ENCODE measurements at places on chromosomes 1 and 21.
A peak's percentile ranks its signal among the peaks of the same experiment; 100 is the strongest.

DNA sequence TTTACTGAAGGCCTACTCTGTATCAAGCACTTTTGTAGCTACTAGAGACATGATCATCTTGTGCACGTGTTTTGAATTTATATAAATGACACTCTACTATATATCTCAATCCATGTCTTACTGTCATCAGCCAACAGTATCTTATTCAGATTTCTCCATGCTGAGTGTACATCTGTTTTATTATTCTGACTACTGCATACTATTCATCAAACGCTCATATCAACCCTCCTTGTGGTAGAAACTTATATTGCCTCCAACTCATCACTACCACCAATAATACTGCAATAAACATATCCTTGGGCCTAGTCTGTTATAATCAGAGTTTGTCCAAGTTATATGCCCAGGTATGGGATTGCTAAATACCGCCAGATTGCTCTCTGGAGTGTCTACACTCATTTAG, 81.6 kb upstream of the IRF2BP2 start:
- no peak for DNase-seq

DNA sequence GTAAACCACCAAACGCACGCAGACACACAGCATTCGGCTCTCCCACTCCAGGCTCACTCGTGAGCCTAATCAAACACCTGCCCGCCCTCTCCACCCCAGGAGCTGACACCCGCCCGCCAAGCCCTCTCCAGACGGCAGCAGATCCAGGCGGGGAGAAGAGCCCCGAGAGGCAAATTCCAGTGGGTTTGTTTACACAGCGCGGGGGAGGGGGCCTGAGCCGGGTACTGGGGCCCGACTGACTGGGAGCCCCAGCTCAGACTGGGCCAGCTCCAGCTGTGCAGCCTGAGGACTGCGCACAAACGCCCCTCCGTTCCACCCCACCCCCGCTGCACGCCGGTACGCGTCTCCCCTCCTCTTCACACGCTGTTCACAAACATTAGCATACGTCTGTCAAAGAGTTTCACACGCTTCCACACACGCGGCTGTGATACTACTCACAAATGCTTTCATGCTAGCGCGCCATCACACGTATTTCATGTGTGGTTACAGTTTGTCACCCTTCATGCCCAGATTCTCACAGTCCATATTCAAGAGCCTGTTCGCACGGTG, 1.0 kb upstream of the EFNA1 start:
- DNase-seq = peak; percentile 58

GRCh38 chr1:8133657-8134430, 107.7 kb upstream of the ERRFI1 start:
- DNase-seq = no peak

DNA sequence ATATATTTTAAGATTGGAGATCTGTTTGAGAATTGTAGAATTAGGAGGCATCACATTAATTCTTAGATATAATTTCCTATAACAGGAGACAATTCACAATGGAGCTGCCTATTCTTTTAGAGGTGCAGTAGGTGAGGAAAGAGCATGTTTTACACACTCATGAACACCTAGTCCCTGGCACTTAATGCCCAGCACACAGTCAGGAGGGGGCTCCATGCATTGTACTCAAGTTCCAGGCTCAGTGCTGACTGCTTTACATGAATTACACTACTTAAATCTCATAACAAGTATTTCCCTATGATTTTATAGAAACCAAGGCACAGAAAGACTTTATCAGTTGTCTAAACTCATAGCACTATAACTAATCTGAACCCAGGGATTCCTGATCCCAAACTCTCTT, 360 bp upstream of the GBP3 start:
- DNase-seq = no peak

- DNase-seq = peak; percentile 60
Observed at GRCh38 chr1:156444407-156445001, 56.1 kb downstream of the MEF2D start.

DNA sequence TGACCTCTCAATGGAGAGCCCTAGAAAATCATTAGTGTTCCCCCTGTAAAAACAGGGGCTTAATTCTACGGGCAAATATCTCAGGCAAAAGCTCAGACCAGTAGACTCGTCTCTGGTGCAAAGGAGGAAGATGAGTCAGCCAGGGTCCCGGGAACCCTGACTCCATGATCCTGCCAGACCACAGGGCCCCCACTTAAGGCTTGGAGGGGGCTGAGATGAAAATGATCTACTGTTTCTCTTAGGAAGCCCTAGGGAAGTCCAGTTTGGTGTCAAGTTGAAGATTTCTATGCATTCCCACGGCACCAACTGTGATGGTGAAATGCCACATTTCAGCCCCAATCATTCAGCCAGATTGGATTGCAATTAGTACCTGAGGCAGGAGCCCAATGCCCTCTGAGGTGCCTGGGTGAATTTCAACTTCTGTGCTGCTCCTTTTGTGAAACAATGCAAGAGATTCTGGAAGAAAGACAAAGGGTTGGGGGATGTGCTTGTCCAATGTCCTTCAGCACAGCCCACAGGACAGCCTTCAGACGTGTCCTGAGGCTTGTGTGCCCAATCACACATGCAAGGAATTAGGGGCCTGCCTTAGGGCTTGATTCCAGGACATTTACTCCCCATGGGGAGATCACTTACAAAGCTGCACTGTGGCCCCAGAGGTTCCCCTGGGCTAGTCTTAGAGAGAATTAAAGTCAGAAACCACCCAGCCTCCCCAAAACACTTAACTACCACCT, 18.1 kb downstream of the NAV1 start:
- no peak for DNase-seq

DNA sequence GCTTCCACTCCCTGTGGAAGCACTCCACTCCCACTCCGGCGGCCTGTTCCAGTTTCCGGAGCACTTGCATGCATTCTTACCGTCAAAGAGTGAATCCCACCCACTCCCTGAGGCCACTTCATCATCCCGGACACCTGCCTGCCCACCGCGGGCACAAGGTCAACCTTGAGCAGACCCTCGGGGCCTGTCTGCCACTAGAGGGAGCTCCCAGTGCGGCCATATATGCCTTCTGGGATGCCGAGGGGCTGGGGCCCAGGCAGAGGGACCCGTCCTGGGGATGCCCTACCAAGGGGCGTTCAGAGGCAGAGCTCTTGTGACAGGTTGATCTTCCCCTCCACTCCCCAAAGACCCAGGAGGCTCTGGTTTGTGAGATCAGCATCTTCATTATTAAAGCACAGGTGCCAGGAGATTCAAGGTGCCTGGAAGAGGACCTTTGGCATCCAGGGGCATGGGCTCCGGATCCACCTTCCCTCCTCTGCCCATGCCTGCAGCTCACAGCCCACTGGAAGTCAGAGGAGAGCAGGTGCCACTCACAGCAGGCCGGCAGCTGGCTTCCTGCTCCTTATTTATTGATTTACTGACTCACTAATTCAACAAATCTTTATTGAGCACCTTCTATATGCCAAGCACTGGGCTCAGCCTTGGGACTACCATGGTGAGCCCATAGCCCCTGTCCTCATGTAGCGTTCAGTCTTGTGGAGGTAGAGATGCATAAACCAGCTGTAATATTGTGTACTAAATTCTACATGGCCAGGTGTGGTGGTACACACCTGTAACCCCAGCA, 47.3 kb downstream of the UBIAD1 start:
- peak; percentile 59 for DNase-seq

- peak; percentile 56 for DNase-seq
Observed at GRCh38 chr1:63322944-63323864, 837 bp downstream of the FOXD3 start.

GRCh38 chr1:61135291-61135690, 52.9 kb downstream of the NFIA start:
- no peak for DNase-seq

GRCh38 chr1:201696217-201696761, 132.7 kb upstream of the IPO9 start:
- DNase-seq = no peak

DNA sequence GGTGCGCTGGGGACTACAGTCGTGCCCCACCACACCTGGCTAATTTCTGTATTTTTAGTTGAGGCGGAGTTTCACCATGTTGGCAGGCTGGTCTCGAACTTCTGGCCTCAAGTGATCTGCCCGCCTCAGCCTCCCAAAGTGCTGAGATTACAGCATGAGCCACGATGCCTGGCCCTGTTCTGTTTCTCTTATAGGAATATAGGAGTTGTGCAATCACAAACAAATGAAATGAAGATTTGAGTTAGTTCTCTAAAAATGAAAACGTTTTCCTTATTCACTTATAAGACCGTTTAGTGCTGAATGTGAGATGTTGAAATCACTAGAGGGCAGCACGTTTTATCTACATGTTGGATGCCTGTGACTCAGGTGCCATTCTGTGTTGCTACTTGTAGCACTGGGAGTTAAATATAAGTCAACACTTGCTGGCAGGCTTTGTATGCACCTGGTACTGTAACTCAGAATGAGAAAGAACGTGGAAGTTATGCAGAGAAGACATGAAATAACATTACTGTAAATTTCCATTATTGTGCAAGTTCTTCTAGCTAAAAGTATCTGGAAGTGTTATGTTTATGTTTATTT, 45.8 kb downstream of the MIGA1 start:
- peak; percentile 7 for DNase-seq

GRCh38 chr1:15934211-15935055, 41.5 kb downstream of the ZBTB17 start:
- no peak for DNase-seq

DNA sequence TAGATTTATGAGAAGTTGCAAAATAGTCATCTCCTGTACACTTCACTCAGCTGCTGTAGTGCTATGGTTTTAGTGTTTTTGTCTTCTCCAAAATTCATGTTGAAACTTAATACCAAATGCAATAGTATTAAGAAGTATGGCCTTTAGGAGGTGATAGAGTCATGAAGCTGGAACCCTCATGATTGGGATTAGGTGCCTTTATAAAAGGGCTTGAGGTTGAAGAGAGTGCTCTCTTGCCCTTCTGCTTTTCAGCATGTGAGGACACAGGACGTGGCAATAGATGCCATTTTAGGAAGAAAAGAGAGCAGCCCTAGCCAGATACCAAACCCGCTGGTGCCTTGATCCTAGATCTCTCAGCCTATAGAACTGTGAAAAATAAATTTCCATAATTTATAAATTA, 87.6 kb downstream of the CTH start:
- DNase-seq = no peak

DNA sequence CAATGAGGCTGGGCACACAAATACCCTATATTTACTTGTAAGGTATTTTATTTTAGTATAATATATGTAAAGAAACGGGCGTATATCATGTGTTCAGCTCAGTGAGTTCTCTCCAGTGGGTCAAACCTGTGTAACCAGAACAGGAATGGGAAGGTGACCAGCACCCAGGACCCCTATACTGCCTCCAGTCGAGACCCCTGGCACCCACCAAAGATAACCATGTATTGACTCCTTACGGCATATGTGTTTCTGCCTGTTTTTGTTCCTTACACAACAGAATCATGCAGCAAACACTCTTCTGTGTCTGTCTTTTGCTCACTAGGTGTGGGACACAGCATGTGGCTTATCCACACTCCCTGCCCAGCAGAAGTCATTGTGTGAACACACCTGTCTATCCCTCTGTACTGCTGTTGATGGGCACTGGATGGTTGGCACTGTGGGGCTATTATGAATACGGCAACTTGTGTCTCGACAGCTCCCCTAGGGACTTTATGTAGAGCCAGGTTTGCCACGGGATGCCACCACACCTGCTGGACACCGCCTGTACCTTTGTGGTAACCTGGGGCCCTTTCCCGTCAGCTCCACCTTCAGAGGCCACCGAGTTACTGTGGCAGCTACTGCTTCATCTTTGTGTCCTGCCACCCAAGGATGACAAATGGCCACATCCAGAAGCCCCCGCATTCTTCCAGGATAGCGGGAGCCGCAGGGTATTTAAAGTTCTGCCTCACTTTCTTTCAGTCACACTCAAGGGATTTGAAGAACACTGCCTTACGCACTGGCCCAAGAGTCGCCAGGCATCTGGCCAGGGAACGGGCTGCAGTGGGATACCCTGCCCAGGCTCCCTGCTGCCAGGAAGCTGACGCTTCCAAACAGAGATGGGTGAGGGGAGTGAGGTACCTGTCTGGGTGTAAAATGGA, 23.5 kb upstream of the C2CD2 start:
- no peak for DNase-seq

DNA sequence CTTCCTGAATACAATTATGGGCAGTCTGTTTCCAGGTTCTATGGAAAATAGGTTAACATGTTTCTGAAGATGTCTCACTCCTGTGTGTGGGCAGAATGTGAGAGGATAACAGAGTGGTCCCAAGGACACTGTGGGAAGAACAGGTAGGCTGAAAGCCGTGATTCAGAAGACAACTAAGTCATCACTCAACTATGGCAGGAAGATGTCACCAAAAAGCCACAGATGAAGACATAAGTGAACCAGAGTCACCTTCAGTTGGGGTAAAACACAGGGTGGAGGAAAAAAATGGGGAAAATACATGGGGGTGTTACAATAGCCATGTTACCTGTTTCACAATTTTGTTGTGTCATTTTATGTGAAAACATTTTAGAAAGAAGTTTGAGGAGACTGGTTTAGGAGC, 75.1 kb downstream of the UCHL5 start:
- DNase-seq = peak; percentile 17

GRCh38 chr1:201346337-201346939, 31.0 kb downstream of the TNNT2 start:
- peak; percentile 12 for DNase-seq

- DNase-seq = no peak
Observed at GRCh38 chr1:32404946-32405345, 10.7 kb upstream of the BSDC1 start.
